ENCODE measurements at places on chromosomes 12 and 14.

DNA sequence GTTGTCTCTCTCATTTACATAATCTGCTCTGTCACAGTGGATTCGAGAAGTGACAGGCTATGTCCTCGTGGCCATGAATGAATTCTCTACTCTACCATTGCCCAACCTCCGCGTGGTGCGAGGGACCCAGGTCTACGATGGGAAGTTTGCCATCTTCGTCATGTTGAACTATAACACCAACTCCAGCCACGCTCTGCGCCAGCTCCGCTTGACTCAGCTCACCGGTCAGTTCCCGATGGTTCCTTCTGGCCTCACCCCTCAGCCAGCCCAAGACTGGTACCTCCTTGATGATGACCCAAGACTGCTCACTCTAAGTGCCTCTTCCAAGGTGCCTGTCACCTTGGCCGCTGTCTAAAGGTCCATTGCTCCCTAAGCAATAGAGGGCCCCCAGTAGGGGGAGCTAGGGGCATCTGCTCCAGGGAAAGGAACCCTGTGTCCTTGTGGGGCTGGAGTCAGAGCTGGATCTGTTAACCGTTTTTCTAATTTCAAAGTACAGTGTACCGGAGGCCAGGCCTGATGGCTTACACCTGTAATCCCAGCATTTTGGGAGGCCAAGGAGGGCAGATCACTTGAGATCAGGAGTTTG, 5.1 kb downstream of the ERBB3 start:
- no peak for DNase-seq

DNA sequence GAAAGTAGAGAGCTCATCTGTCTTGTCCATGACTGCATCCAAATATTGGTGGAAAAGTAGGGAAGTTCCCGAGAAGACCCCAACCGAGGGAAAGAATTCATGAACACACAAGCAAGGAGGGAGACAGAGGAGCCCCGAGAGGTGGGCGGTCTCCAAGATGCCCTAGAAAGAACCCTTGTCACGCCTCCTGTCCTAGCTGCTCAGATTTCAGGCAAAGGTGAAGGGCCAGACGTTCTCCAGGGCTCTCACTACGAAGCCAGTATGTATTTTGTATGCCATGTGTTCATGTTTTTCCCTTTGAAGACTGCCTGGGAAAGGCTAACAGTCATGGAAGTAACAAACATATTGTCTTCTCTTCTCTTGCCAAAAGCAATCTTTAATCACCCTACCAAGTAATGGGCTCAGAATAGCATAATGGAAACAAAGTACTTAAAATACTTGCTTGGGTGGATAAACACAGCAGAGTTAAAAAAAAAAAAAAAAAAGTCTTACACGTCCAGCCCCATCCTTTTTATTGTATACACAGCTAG, 99.2 kb upstream of the TBX3 start:
- no peak for DNase-seq

DNA sequence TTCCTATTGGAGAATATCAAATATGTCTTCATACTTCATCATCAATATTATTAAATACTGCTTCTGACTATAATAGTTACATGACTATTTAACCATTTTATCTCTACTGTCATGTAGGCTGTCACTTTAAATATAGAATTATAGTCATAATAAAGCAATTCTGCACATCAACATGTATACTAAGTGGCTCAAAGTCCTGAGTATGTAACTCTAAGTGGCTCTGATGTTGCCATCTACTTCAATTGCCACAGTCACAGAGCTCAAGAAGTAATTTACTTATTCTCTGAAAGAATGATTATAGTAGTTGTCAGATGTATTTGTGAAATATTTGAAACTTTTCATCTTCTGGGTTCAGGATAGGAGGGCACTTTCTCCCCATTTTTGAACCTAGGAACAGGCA, 202.3 kb downstream of the KITLG start:
- no peak for DNase-seq

DNA sequence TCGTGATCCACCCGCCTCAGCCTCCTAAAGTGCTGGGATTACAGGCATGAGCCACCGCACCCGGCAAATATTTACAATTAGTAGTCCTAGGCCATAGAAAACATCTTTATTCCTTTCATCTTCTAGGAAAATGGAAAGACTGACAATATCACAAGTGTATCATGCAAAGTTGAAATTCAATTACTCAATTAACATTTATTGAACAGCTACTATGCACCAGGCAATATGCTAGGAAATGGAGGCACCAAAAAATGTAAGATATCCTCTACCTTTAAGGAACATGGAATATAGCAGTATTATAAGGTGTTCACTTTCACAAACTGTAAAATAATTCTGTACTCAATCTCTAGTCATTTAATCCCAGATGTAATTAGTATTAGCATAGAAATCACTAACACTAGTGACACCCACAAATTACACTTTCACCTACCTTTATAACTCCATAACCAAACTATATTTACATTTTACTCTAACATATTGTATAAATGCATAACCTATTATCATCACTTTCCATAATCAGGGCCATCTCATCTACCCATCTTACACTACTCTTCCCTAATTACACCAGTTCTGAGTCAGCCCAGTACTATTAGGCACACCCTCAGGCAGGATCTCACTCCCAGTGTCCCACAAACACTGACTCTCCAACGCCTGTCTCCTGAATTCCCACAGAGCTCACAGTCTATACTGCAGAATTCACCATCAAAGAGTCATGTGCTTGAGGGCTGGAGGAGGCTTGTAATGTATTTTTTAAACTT, 10.4 kb downstream of the CORO1C start:
- DNase-seq = peak; percentile 63

DNA sequence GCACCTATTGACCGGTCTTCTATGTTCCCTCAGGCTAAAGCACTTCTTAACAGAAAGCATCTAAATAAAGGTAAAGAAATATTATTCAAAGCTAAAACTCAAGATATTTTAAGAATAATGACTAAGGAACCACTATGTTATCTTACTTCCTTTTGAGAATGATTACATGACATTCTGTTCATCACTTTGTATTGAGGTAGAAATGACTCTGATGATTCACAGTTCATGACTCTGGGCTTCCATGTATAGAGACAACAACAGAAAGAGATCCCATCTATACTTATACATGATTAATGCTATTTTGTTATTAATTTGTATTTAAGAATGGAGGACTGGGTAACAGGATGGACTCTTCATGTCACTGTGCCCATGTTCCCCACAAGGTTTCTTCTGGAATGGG, 218.3 kb upstream of the OR4E1 start:
- DNase-seq = no peak

- DNase-seq = no peak
Measured at GRCh38 chr12:113796852-113797534, 169.1 kb downstream of the RBM19 start.

GRCh38 chr12:124744659-124745464, 118.8 kb downstream of the SCARB1 start:
- DNase-seq = no peak

DNA sequence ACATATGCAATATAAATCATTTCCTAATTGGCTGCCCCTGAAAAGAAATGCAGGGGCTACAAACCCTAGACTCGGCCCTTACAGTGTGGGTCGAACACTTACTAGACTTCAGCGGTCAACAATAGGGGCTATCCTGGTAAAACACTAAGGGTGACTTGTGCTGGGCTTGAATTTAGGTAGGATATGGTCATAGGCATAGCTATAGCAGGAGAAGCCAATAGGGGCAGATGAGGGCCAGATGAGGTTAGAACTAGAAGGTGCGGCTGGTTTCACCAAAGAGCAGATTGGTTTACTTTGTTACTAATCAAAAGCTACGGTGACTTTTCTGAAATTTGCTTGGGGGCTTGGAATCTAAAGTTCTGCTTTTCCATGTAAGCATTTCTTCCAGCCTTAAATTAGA, 282.3 kb upstream of the DIO2 start:
- peak; percentile 24 for DNase-seq

- peak; percentile 53 for DNase-seq
Measured at GRCh38 chr14:63045612-63046320, 508 bp upstream of the KCNH5 start.

DNA sequence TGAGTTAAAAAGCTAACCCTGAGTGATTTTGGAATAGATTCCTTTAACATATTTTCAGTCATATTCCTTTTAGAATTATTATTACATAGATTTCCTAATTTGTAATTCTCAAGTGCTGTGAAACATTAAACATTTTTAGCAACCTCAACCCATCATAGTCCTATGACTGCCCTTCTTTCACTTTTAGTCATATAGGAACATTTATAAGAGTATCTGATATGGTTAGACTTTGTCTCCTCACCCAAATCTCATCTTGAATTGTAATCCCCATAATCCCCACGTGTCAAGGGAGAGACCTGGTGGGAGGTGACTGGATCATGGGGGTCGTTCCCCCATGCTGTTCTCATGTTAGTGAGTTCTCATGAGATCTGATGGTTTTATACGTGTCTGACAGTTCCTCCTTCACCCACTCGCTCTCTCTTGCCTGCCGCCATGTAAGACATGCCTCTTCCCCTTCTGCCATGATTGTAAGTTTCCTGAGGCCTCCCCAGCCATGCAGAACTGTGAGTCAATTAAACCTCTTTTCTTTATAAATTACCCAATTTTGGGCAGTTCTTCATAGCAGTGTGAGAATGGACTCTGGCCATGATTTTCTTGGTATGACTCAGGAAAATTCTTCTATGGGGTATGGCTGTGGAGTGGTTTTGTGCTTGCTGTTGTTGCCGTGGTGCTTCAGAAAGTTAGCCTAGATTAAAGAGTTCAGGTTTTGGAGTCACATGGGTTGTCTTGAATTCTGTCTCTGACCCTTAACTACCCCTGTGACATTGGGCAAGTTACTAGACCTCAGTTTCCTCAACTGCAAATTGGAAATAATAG, 83.9 kb downstream of the FUT8 start:
- no peak for DNase-seq

- no peak for DNase-seq
Measured at GRCh38 chr12:94240171-94240570, 91.8 kb downstream of the PLXNC1 start.

DNA sequence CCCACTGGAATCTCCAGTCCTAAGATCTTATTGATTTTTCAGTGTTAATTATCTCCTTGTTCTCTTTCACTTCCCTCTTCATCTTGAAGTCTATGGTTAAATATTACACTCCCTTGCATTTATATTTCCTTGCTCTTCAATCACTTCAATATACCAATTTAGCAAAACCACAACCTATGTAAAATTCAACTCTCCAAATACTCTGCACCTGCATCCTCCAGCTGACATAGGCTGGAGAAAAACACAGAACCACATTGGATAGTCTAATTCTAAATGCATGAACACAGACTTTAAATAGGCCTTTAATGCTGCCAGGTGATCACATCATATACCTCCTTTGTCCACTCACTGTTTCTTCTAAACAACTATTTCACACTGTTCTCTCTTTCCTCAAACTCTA, 253.8 kb upstream of the GARIN6 start:
- DNase-seq = no peak

DNA sequence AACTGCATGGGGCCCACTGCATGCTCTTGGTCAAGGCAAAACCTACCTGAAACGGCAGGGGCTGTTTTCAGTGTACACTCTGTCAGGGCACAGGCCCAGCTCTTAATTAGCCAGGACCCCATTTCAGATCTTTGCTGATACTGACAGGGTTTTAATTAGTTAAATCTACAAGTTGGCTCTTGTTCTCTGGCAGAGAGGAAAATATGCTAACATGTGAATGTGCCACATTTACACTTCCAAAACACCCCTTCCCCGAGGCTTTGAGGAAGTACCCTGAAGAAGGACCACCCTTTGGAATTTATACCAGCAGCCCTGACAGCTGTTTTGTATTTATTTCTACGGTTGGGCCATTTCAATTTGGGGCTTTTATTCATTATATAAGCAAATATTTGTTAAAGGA, 66.3 kb downstream of the OTX2 start:
- no peak for DNase-seq

DNA sequence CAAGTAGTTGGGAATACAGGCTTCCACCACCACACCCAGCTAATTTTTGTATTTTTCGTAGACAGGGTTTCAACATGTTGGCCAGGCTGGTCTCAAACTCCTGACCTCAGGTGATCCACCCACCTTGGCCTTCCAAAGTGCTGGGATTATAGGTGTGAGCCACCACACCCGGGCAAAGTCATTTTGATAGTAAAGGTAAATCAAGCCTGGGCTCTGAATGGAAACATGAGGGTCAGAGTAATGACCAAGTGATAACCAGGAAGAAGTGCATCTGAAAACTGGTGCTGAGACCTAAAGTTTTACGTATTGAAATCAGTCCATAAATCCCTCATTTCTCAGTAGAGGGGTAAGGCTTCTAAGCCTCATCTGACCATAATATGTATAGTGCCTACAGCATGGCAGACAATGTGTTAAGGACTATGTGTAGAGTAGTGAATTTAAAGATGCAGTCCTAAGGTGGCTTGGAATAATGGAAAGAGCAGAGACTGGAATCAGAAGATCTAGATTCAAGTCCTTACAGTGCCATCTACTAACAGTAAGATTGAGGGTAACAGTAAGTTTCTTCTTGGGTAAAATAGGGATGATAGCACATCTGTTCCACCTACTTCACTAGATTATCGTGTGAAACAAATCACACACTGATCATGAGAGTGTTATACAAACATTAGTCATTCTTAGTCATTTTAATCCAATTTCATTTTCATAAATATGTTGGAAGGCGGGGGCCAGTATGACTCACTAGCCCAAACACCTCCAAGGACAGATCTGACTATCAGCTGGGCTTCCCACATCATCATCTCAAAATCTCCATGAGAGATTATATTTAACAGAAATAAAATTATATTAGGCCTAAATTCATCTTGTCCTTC, 11.2 kb downstream of the MAP4K5 start:
- no peak for DNase-seq

GRCh38 chr12:34119366-34119765, 97.1 kb downstream of the ALG10 start:
- no peak for DNase-seq

DNA sequence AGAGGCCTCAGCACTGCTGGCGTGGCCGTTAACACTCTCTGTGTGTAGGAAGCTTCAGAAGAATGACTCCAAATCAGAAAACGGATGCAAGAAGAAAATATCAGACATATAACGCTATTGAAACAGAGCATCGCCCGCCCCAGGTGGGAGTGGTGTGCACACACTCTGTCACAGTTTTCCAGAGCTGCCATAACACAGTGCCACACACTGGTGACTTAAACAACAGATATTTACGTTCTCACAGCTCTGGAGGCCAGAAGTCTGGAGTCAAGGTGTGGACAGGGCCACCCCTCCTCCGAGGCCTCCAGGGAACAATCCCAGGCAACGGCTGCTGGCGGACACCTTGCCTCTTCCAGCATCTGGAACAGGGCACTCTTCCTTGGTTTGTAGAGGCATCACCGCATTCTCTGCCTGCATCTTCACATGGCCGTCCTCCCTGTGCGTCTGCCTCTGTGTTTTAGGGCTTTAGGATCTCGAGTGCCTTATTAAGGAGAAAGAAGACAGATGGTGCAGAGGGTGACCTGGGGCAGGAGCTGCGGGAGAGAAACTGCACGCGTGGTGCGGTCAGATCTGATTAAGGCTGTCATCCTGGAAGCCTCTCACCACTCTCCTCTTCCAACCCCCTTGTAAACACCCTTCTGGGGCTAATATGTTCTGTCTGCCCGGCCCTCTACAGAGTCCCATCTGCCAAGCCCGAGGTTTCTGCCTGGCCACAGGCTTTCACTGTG, 141.0 kb downstream of the SLC15A4 start:
- DNase-seq = no peak

- DNase-seq = no peak
Measured at GRCh38 chr12:25653487-25654175, 100.5 kb upstream of the LMNTD1 start.

- DNase-seq = no peak
Measured at GRCh38 chr14:44639781-44640385, 132.8 kb upstream of the FSCB start.

- DNase-seq = no peak
Measured at GRCh38 chr14:62889364-62889763, 155.9 kb downstream of the KCNH5 start.

GRCh38 chr12:79689477-79690141, 1.2 kb downstream of the PAWR start:
- DNase-seq = peak; percentile 45

All from trophoblast cell (in vitro differentiated cells and primary cell).